Pancreas (tissue), 10 donors: ENCODE measurements at places on chromosomes 11 and 22.
A peak's percentile ranks its signal among the peaks of the same experiment; 100 is the strongest.

GRCh38 chr11:80970037-80970436 lies 1529.2 kb upstream of the TENM4 start:
- no peak for DNase-seq

DNA sequence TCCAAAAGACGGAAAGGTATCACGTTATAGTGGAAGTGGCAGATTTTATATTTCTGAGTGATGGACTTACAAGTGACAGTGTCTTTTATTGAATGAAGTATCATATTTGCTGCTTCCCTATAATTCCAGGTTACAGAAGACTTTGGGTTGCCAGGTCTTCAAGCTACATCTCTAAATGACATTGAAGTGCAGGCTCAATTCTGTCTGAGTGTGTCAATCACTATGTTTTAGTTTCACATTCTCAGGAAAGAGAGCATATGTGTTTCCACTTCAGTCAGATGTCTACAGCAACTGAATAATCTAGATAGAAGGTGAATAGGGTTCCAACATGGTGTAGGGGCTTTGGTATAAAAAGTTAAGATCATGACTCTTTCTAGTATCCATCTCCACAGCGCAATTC lies 492.7 kb upstream of the API5 start:
- DNase-seq = no peak

DNA sequence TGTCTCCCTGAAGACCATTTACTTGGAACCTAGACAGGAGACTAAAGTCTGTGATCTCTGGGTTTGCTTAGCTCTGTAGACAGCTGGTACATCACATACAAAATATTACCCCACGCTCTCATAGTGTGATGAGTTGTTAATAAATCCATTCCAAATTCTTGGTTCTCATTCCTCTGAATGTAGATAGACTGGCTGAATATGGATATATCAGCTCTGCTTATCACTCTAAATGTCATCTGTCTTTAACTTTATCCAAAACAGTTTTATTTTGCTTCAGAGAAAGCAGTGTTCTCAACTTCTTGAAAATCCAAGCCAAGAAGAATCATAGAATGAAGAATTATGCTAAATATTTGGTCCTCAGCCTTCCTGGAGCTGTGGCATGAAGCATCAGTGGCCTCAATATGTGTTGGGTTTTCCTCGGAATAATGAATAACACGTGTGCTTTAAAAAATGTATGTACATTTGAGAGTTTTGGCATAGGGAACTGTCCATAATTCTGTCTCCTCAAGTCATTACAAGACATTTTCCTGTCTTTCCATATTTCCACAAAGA lies 10.5 kb upstream of the LDLRAD3 start:
- no peak for DNase-seq

- no peak for DNase-seq
These were observed 276.9 kb downstream of the KIRREL3 start for GRCh38 chr11:126723665-126724045.

GRCh38 chr11:1401656-1402221 lies 12.0 kb downstream of the BRSK2 start:
- DNase-seq = peak; percentile 94

DNA sequence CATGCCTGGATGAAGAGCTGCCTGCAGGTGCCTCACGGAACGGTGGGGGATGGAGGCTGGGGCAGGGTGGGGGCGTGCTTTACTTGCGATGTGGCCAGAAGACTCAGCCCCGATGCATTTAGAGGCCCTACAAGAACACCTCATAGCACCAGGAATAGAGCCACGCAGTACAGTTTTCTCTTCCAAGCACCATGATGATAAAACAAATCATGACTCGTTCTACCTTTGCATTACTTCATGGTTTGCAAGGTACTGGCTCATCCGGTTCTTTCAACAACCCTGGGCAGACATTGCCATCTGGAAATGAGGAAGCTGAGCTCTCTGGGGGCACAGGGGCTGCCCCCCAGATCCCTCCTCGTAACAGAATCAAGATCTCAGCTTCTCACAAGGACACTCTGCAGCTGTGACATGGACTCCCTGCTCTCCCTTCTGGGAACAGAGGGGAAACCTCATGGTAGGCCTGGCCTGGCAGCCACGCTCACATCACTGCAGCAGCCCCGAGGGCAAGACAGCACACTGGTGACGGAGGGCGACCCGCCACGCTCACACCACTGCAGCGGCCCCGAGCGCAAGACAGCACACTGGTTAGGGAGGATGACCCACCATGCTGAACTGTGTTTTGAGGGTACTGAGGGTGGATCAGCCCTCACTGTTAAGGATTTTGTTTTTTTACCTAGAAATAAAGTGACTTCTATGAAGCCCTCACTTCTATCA lies 46.9 kb downstream of the PHF21B start:
- no peak for DNase-seq

DNA sequence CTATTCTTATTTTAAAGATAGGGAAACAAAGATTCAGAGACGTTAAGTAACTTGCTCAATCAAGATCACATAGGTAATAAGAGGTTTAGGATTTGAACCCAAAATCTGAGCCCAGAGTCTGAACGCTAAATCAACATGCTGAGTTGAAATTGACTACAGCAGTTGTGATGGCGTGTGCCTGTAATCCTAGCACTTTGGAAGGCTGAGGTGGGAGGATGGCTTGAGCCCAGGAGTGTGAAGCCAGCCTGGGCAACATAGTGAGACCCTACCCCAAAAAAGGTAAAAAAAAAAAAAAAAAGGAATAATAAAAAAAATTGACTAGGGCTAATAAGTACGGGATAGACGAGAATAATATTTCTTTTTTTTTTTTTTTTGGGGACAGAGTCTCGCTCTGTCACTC lies 1.4 kb upstream of the NR1H3 start:
- DNase-seq = no peak

DNA sequence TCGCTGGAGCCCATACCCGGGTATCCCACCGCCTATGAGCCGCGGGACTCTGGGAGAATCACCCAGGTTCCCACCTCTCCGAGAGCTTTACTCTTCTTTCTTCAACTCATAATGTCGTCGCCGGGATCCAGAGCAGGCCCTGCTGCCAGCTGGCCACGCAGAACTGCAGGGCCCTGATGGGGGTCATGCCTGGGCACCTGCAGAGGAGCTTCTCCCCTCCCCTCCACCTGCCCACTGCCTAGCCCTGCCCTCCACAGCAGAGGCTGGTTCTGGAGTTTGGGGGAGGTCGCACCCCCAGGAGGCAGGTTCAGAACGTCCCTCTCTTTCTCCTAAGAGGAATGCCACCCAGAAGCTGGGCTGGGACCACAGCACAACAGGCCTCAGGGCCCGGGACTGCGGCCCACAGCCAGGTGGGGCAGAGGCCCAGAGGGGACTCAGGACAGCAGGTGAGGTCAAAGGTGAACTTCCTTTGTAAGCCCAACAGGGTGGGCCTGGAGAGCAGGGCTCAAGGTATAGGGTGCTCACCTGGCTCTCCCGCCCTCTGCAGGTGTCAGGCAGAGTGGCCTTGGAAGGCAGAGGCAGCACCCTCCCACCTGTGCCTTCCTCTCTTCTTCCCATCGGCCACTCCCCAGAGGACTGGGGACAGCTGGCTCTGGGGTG lies 1.9 kb downstream of the SLC25A45 start:
- DNase-seq = peak; percentile 83
